Suppressor macrophage (primary cell): ENCODE measurements at places on chromosomes 7 and 10.

GRCh38 chr7:35991511-35992232 lies 161.4 kb upstream of the EEPD1 start:
- DNase-seq = no peak

GRCh38 chr7:38740041-38740440 lies 108.9 kb upstream of the AMPH start:
- DNase-seq = no peak

- peak; percentile 67 for DNase-seq
These were observed 74.6 kb downstream of the ATRNL1 start for GRCh38 chr10:115167751-115168150.

GRCh38 chr7:116446212-116446855 lies 53.2 kb upstream of the CAV2 start:
- no peak for DNase-seq

DNA sequence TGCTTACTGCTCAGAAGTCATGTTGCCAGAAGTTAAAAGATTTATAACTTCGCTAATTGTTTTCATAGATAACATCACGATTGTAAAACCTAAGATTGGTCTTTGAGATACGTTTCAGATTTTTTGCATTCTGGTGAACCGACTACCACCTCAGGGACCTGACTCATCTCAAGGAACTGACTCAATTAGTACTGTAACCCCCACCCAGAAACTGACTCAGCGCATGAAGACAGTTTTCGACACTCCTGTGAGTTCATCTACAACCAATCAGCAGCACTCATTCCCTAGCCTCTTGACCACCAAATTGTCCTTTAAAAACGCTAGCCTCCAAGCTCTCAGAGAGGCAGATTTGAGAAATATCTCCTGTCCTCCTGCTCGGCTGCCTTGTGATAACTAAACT lies 72.3 kb downstream of the ELMO1 start:
- peak; percentile 25 for DNase-seq

DNA sequence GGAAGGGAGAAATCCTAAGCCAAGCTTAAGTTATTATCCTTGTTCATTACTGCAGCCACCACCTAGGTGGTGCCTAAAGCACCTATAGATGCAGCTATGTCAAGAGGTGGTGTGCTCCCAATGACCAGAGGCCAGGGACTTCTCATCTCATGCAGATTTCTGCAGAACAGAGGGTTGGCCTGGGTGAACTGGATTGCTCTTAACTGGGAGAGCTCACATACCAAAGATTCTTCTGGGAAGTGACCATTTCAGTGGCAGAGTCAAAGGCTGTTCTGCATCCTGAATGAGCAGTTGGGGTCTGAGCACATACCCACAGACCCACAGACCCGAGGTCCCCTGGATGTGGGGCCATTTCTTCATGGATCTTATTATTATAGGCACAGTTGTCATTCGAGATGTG lies 2.1 kb upstream of the CRHR2 start:
- DNase-seq = no peak

DNA sequence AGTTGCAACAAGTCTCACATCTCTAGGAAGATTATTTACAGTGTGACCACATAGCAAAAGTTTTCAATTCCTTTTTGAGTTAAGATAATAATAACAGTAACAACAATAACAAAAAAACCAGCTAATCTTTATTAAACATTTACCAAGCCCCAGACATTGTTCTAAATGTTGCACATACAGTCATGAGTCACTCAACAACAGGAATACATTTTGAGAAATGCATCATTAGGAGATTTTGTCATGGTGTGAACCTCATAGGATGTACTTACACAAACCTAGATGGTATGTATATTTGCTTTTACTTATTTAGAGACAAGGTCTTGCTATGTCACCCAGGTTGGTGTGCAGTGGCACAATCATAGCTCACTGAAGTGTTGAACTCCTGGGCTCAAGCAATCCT lies 52.0 kb downstream of the SPAM1 start:
- DNase-seq = no peak

DNA sequence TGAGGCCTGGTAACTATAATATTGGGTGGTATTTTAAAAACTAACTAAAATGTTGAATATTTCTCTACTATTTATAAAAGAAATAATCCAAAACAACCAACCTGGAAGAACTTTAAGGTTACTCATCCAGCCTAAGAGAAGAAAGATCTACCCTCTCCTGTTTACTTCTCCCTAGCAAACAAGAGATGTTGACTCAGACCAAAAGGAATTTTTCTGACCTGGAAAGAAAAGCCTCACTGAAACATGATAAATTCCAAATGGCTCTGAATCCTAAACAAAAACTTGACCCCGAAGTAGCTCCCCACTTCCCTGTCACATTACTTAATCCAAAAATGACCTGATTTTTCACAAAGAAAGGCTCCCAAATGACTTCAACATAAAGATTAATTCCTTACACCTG lies 101.2 kb downstream of the PARD3 start:
- no peak for DNase-seq
